ENCODE measurements at places on chromosomes 5 and 9.

DNA sequence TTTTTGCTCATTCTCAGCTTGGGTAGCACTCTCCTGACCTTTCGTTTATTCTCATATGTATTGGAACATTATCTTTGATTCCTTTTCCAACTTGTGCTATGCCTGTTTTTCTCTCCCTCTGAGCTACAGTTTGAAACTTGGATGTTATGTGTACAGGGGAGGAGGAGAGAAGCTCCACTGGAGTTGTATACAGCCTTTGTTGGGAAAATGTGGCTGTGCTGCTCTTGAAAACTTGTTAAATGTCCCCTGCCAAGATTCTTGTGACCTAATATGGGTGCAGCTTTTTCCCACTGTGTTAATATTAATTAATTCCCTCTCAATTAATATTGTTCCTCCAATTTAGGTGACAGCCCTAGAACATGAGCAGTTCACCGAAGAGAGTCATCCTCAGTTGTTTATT, 235.4 kb downstream of the AOPEP start:
- DNase-seq: no peak

- no peak for DNase-seq
These were observed 309.4 kb downstream of the NR3C1 start for GRCh38 chr5:143094087-143094521.

DNA sequence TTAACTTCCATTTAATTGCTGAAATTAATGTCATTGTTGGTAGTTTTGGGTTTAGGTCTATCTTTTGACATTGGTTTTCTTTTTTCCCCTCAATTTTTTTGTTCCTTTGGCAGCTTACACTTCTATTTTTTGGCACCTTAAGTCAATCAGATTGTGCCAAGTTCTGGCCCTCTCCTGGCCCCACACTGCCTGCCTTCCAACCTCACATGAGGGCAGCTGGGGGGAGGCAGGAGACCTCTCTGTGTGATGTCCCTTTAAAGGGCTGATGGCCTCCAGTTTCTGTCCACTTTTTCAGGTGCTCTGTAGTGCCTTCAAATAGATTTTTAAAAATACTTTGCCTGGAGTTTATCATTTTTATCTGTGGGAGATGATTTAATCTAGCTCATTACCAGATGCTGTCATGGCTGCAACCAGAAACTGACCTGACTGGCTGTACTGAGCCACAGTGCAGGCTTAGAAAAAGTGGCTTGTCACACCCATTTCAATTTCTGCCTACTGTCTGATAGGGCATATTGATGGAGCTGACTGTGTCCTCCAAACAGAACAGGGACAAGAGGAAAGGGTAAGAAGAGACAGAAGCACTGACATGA, 196.6 kb downstream of the FANCC start:
- DNase-seq: no peak

DNA sequence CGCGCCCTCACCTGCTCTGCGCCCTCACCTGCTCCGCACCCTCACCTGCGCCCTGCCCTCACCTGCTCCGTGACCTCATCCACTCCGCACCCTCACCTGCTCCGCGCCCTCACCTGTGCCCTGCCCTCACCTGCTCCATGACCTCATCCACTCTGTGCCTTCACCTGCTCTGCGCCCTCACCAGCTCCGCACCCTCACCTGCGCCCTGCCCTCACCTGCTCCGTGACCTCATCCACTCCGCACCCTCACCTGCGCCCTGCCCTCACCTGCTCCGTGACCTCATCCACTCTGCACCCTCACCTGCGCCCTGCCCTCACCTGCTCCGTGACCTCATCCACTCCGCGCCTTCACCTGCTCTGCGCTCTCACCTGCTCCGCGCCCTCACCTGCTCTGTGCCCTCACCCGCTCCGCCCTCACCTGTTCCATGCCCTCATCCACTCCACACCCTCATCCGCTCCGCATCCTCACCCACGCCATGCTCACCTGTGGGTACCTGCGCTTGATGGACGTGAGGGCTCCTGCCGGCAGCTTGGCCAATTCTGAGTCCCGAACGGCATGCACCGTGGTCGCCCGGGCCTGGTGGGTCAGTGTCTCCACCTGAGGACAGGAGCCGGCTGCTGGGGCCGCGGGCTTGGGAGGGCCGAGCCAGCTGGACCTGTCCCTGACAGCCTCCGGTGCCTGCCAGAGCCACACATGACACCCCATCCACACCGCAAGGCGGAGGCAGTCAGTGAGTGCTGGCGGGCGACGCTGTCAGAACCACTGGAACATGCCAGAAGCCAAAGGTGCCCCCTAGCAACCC, 35.6 kb upstream of the NSMF start:
- DNase-seq: no peak

DNA sequence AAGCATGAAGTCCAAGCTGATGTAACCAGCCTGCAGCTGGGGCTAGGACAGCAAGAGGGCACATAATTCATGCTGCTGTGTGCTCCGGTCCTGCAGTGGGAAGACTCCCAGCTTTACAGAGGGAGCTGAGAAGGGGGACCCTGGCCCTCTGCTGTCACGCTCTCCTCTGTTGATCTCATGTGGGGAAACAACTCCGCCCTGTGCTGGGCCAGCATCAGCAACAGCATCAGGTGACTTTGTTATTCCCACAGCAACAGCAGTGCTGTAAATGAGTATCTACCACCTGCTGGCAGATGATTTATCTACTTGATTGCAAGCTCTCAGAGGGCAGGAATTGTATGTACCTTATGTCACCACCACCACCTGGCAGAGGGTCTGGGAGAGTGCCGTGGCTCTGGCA, 176.2 kb downstream of the COL23A1 start:
- DNase-seq: no peak

DNA sequence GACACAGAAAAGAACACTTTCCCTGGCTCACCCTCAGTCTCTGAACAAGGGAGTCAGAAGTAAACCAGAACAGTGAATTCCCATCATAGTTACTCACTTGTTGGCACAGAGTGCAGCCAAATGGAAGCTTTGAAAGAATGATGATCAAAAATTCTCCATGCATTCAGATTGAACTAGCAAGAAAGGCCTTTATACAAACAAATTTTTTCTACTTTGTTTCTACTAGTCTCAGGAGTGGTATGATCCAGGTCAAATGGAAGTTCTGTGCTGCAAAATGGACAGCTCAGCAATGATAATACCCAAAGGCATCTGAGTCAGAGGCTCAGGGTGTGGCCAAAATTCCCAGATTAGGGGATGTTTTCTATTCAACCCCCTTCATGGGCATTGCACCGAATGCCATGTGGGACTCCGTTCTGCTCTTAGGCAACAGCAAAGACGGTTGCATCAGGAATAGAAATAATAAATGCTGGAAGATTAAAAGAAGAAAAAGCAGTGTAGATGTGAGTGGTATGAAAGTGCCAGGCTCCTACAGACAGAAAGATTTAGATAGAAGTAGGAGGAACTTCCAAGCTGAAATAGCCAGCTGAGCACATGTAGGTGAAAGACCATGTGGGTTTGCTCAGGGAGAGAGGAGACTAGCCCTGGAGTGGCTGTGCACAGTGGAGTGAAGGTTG, 24.0 kb upstream of the ASPN start:
- DNase-seq: no peak

DNA sequence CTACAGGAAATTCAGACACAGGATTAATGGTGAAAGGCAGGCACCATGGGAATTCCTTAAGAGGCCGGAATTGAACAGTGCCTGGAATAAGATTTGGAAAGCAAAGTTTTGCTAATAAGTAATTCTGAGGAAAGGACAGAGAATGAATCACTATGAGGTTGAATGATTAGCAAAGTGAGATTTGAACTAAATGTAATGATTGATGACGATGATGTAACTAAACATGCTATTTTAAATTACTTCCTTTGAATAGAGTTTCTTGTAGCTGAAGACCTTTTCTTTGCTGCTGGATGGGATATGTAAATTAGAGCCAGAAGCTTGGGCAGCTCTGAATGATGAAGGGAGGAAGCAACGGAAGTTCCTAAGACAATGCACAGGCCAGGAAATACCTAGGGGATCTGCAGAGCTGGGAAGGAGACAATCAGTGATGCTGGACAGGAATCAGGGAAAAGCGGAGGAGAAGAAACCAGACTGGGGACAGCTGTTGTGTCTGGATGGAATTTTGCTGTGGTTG, 482.0 kb downstream of the PSAT1 start:
- DNase-seq: no peak

DNA sequence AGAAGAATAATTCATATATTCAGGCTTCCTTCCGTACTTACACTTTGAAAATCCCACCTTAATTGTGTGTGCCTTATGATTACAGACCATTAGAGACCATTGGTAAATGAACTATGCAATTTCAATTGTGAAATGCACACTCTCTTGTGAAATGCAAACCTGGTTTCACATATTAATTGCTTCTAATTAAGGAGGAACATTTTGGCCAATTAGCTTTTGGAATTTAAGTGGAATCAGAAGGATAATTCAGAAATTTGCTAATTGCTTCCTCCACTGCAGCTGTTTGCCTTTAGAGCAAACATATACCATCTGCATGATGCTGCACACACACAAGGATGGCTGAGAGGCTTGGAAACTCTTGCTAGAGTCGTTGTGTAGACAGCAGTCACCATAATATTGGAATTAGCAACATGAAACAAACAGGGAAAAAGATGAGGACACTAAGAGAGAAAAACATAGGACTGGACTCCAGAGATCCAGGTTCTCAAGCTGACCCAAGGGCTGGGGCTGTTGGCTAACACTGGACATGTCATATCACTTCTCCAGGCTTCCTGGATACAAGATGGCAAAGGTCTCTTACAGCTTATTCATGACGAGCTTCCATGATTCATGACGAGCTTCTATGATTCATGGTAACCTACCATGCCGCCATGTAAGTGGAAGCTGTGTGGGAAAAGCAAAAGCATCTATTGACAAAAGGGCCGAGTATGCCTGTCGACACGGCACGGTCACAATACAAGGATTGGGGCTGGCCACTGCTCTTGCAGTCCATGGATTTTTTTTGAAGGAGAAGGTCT, 78.0 kb downstream of the PTCH1 start:
- DNase-seq: no peak

DNA sequence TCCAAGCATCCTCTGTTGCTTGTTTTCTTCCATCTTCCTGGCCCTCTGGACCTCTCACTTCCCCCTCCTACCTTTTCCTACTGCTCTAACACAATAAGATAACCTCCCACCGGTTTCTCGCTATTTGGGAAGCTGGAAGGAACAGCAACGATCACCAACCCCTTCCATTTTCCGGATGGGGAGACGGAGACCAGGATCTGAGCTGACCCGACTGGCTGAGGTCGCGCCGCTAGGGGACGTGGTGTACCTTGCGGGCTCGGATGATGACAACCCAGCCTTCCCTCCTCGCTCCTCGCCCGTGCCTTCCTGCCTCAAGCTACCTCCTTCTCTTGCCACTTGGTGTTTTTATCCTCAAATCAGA, 1.9 kb downstream of the LPAR1 start:
- peak; percentile 83 for DNase-seq

- DNase-seq: peak; percentile 30
These were observed 13.6 kb downstream of the UBE2D2 start for GRCh38 chr5:139574641-139575312.

- DNase-seq: no peak
These were observed 136.6 kb upstream of the OR13F1 start for GRCh38 chr9:104367507-104367906.

- DNase-seq: no peak
These were observed 426.5 kb downstream of the CTNND2 start for GRCh38 chr5:11477786-11478185.

GRCh38 chr5:173902743-173903142, 14.6 kb downstream of the CPEB4 start:
- no peak for DNase-seq

- DNase-seq: no peak
These were observed 1865.4 kb downstream of the MAT2B start for GRCh38 chr5:165370794-165371193.

GRCh38 chr5:159337016-159337955, 7.0 kb upstream of the IL12B start:
- no peak for DNase-seq

GRCh38 chr5:16797951-16798350, 138.1 kb downstream of the MYO10 start:
- no peak for DNase-seq

- no peak for DNase-seq
These were observed 28.0 kb downstream of the PRUNE2 start for GRCh38 chr9:76877961-76878360.

- DNase-seq: no peak
These were observed 950 bp upstream of the MSH3 start for GRCh38 chr5:80653502-80653901.

- no peak for DNase-seq
These were observed 135.6 kb downstream of the ACTL7B start for GRCh38 chr9:108720191-108720642.

GRCh38 chr5:174523311-174524071, 200.9 kb upstream of the MSX2 start:
- DNase-seq: no peak

GRCh38 chr5:98698359-98698758, 75.1 kb upstream of the RGMB start:
- DNase-seq: no peak

- DNase-seq: no peak
These were observed 9.5 kb downstream of the LHFPL2 start for GRCh38 chr5:78638973-78639669.

GRCh38 chr9:106864373-106865143, 1.6 kb downstream of the ZNF462 start:
- peak; percentile 42 for DNase-seq

- DNase-seq: no peak
These were observed 91.5 kb downstream of the MAMDC2 start for GRCh38 chr9:70135176-70135575.

GRCh38 chr9:133581513-133582343, 27.5 kb downstream of the FAM163B start:
- peak; percentile 86 for DNase-seq

DNA sequence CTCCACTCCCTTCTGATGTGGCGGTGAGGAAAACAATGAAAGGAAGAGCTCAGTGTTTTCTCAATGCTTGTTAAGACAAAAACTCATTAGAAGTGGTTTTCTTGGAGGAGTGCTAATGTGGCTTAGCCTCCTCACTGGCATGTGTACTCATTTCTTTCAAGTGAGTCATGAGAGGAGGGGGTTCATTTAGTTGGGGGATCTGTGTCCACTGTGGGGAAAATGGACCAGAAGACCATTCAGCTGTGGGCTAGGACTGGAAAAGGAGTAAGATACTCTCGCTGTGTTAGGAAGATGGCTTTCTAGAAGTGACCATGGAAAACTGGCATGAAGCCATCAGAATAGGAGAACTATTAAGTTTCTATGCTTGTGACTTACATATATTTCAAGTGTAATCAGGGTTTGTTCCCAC, 23.5 kb downstream of the KLF9 start:
- DNase-seq: no peak

- DNase-seq: no peak
These were observed 62.8 kb upstream of the KLF9 start for GRCh38 chr9:70477146-70477745.

DNA sequence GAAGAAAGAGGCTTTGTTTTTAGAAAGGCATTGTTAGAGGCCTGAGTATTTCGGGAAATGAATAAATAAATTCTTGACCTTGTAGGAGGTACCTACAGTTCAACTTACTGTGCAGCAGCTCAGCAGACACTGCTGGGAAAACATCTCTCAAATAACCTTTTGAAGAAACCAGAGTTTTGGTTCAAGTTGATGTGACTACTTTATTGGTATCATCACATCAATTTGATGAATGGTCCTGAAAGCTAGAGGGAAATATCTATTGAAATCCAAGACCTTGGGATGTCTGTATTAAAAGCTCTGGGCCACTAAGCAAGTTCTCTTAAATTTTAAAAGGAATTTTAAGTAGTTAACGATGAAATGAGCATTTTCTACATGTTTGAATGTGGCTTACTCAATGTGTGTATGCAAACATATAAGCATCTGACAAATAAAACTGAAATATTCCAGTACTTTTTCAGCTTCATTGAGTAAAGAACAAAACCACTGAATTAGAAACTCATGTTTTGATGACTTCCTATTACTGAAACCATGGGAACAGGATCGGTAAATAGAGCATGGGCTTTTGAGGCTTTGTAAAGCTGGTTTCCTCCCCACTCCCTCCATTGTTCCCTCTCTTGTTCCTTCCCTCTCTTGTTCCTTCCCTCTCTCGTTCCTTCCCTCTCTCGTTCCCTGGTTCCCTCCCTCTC, 36.7 kb downstream of the SLC27A6 start:
- DNase-seq: no peak
